Neural crest cell (in vitro differentiated cells): ENCODE measurements at places on chromosomes 2 and 18. TPM values are rescaled to one million over a fixed set of nuclear protein-coding genes. Genes with fewer than 3 reads are reported as not detected.
A peak's percentile ranks its signal among the peaks of the same experiment; 100 is the strongest.

DNA sequence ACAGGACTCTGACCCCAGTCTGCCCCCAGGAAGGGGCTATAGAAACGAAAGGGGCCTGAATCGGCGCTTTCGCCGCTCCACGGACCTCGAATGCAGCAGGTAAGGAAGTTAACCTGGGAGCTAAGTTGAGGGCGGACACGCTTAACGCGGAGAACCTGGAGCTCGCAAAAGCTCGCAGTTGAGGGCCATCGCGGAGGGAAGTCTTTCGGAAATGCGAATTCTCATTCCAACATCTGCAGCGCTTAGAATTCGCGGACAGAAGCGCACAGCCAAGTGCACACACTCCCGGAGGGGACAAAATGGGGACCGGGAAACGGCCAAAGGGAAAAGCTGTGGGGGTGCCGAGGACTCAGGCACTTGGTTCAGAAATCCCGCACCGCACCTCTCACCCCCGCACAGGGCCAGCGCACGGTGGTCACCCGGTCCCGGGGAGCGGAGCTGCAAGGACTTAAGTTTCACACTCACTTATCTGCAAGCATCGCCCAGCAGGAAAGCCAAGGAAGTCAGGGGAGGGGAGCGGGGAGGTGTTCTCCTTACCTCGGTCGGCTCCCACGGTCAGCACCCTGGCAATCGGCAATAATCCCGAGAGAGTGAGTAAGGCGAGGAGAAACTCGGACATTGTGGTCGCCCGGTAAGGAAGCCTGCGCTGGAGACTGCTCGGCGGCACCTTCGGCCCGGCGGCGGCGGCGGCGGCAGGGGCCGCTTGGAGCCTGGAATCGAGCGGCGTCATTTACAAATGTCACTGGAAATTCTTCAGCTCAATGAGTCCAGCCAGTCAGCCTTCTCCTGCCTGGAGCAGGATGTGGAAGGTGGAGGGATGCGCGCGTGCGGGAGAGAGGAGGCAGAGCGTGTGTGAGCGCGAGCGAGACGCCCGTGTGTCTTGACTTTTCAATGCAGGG is 456 bp downstream of the LRP1B start:
- DNase-seq: peak; percentile 26

DNA sequence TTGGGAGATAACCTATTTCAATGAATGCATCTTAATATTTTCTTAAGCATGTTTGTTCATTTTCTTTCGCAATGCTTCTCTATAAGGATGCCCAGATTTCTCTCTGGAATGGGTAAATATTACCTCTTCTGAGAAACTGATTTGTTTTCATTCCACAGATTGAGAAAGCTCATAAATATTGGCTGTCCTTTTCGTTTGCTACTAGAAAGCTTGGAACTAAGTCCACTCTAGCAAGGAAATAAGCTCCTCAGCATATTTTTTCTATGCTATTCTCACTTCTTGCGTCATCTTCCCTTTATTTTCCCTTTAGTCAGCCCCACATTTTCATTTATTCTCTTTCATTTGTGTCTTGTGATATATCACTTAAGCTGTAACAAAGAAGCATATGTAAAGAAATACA is 76.3 kb downstream of the ANTXR1 start:
- no peak for DNase-seq

ANXA4 gene
- 4.9 and 6.6 TPM in 2 replicates for total RNA-seq

GRCh38 chr2:66382091-66382490 is 52.8 kb upstream of the MEIS1 start:
- DNase-seq: no peak

KCNG2 gene
- total RNA-seq: not detected in 2 replicates

- no peak for DNase-seq
Measured at GRCh38 chr2:26429779-26430578, 28.3 kb downstream of the DRC1 start.

GPAT2 gene
- total RNA-seq: not detected in 2 replicates

ANKRD29 gene
- total RNA-seq: 0.61 and 0.96 TPM in 2 replicates

CROCC2 gene
- total RNA-seq: not detected in 2 replicates

GRCh38 chr2:40440835-40441234 is 11.1 kb downstream of the SLC8A1 start:
- DNase-seq: no peak

DNA sequence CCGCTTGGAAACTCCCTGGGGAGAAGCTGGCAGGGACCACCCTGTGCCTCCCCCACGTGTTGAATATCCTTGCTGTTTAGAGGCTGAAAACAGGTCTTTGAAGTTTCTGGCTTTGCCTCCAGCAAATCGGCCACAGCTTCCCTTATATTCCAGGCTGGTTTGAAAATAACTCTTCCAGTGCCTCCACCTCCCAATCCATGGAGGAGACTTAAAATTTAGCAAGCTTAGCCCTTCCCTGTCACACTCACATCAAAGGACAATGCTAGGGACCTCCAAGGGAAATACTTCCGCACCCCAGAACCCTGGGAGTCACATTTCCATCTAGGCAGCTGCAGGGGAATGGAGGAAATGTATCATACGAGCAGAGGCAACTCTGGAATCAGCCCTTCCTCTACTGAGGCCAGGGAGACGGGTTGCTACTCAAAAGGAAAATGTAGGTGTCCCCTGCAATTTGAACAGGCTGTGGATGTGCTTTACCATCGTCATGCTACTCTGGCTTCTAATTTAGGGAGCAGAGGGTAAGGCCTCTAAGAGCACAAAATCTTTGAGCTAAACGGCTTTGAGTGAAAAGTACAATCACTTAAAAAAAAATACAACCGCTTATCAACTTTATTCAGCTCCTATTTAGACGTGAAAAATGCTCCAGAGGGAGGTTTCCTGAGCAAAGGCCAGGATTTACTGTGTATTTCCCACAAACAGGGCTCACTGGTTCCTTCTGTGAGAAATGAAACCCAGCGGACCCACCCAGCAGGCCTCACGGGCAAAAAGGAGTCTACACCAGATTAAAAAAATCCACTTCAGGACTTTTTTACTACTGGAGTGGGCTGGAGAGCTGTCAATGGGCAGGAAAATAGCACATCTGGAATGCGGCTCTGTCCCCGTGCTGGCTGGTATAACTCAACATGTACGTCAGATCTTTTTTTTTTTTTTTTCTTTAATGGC is 49.4 kb upstream of the PKDCC start:
- DNase-seq: no peak

- DNase-seq: no peak
Measured at GRCh38 chr2:200180943-200181342, 125.5 kb upstream of the SPATS2L start.

DNA sequence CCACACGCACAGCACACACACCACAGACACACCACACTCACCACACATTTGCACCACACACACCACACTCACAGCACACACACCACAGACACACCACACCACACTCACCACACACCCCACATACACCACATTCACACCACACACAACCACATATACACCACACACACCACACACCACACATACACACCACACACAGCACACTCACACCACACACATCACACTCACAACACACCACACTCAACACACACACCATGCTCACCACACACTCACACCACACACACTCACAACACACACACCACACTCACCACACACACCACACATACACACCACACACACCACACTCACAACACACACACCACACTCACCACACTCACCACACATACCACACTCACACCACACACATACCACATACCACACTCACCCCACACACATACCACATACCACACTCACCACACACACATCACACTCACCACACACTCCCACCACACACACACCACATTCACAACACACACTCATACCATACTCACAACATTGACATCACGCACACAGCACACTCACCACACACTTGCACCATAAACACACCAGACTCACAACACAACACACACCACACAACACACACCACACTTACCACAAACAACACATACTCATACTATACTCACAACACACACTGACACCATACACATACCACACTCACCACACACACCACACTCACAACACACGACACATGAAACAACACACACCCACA is 60.0 kb downstream of the SDC1 start:
- DNase-seq: no peak

GRCh38 chr2:44285174-44285573 is 9.9 kb downstream of the SLC3A1 start:
- no peak for DNase-seq

GRCh38 chr2:37636381-37637066 is 34.9 kb downstream of the CDC42EP3 start:
- DNase-seq: no peak

DNA sequence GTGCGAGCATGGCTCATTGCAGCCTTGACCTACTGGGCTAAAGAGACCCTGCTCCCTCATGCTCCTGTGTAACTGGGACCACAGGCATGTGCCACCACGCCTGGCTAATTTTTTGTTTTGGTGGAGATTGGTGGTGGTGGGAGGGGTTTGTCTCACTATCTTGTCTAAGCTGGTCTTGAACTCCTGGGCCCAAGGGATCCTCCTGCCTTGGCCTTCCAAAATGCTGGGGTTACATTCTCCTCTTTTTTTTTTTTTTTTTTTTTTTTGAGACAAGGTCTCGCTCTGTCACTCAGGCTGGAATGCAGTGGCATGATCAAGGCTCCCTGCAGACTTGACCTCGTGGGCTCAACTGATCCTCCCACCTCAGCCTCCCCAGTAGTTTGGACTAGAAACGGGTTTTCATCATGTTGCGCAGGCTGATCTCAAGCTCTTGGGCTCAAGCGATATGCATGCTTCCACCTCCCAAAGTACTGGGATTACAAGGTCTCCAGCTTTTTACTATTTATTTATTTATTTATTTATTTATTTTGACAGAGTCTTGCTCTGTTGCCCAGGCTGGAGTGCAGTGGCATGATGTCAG is 238.3 kb downstream of the MYCN start:
- DNase-seq: no peak

CRYGC gene
- total RNA-seq: not detected in 2 replicates

DNA sequence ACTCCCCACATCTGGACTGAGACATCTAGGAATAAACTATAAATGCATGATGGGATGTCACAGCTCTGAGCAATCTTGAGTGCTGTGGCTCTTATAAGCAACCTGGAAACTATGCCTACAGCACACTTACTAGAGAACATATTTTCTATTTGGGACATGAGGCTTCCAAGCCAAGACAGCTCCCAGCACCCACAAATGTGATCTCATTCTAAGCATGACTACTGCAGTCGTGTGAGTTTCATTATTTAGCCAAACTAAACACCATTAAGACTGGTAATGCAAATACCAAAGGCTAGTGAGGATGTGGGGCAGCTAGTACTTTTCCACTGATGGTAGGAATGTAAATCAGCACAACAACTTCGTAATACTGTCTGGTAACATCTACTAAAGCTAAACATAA is 72.5 kb downstream of the RTTN start:
- no peak for DNase-seq

DNA sequence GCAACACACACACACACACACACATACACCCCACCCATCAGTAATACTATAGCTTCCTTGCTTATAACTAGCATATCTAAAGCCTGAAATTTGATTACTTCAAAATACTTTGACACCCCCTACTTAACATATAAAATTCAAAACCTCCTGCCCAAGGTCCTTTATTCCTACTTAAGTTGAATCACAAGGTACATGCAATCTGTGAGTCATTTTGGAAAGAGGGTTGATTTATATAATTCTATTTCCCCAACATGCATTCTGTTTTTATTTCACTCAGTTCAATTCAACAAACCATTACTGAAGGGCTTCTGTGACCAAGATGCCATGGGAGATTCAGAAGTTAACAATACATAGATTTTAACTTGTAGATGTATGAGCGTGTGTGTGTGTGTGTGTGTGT is 420.7 kb downstream of the METTL4 start:
- DNase-seq: no peak

SLC9A4 gene
- not detected in 2 replicates for total RNA-seq

GRCh38 chr18:5625076-5625475 is 81.3 kb upstream of the EPB41L3 start:
- no peak for DNase-seq

DNA sequence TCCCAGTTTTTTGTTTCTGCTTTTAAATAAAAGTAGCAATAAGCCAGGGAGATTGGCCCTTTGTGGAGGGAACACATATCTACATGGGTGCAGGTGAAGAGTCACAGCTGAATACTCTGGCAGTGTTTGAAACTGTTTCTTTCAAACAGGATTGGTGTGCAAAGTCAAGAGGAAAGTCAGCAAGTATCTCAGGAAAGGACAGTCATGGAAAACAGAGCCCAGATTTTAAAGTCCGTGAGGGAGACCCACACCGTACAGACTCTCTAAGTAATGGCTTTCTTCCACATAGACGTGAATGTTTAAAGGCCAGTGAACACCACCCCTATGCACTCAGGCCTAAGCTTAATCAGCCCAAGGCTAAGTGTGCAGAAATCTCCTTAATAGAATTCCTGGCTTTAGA is 95.3 kb downstream of the GFPT1 start:
- no peak for DNase-seq

DNA sequence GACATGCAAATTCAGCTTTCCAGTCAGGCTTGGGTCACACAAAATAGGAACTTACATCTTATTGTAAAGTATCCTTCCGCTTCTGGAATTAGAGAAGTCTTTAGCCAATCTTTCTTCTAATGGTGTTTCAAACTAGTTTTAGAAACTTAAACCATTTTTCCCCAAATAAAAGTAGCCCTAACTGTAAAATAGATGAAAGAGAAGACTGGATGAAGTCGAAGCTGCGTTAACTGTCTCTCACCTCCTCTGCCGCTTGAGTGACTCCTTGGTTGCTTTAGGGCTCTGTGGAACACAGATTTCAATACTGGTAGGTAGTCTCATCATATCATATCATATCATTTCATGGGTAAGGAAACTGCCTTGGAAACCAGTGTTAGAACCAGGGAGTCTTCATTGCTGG is 498.4 kb downstream of the XIRP2 start:
- no peak for DNase-seq

DNA sequence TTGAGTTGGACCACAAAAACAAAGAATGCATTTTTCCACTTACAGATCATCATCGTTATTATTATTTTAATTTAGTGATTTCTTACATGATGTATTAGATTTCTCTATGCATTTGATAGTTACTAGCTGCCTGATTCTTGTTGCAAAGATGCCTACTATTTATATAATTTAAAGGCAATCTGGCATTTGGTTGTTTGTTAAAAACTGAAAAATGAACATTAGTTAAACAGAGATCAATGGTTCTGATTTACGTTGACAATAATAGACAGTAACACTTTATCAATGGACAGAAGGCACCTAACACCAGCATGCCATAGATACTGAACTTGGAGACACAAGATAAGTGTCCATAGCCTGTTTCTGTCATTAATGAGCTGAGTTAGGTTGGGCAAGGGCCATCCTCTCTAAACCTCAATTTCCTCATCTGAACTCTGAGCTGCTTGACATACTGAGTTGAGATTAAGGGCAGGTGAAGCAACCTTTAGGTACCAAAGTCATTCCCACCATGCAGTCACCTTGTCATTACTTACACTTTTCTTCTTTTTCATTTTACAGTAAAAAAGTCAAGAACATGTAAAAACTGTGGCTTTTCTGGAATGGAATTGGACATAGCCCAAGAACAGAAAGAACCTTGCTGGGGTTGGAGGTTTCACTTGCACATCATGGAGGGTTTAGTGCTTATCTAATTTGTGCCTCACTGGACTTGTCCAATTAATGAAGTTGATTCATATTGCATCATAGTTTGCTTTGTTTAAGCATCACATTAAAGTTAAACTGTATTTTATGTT is 3.1 kb downstream of the CCL20 start:
- no peak for DNase-seq

FSIP2 gene
- 8.0 and 10.1 TPM in 2 replicates for total RNA-seq

GRCh38 chr2:84526562-84526961 is 10.3 kb downstream of the DNAH6 start:
- DNase-seq: no peak
